Activated CD8-positive, alpha-beta T cell treated with anti-CD3 and anti-CD28 coated beads for 36 hours (primary cell): ENCODE measurements at places on chromosomes 5 and 9.

GRCh38 chr5:96439477-96440184 lies 6.6 kb upstream of the PCSK1 start:
- peak; percentile 8 for DNase-seq

GRCh38 chr9:83523684-83524083 lies 14.5 kb downstream of the FRMD3 start:
- no peak for DNase-seq

- no peak for DNase-seq
These were observed 818 bp upstream of the FREM1 start for GRCh38 chr9:14911046-14911445.

- no peak for DNase-seq
These were observed 14.5 kb downstream of the CXXC5 start for GRCh38 chr5:139662617-139663016.

DNA sequence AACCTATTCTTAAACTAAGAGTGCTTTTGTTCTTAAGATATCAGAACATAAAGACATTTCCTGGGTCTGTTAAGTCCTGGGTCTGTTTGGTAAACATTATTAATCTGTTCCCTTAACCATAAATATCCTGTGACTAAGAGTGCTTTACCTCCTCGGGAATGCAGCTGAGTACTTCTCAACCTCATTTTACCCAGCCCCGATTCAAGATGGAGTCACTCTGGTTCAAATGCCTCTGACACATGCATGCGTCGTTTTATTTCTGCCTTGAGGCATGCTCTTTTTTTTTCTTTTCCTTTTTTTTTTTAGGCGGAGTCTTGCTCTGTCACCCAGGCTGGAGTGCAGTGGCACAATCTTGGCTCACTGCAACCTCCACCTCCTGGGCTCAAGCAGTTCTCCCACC lies 39.8 kb upstream of the FBXL17 start:
- no peak for DNase-seq

GRCh38 chr5:172187118-172188032 lies 649 bp downstream of the STK10 start:
- DNase-seq: peak; percentile 85

DNA sequence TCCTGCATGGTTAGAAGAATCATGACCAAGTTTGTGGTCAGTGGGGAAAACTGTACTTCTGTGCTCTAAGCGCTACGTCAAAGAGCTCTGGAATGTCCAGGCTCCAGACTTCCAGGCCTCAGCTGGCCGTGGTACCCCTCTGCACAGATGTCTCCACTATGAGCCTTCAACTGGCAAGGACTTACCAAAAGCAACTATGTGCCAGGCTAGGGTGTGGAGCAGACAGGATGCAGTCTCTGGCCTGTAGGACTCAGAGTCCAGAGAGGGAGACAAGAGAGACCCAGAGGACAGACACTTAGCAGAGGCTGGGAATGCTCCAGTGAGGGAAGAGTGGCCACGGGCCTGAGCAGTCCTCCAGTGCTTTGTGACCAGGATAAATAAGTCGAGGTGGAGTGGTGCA lies 31.0 kb upstream of the TCF7 start:
- DNase-seq: no peak

GRCh38 chr5:113373426-113373825 lies 61.4 kb downstream of the TSSK1B start:
- DNase-seq: no peak

DNA sequence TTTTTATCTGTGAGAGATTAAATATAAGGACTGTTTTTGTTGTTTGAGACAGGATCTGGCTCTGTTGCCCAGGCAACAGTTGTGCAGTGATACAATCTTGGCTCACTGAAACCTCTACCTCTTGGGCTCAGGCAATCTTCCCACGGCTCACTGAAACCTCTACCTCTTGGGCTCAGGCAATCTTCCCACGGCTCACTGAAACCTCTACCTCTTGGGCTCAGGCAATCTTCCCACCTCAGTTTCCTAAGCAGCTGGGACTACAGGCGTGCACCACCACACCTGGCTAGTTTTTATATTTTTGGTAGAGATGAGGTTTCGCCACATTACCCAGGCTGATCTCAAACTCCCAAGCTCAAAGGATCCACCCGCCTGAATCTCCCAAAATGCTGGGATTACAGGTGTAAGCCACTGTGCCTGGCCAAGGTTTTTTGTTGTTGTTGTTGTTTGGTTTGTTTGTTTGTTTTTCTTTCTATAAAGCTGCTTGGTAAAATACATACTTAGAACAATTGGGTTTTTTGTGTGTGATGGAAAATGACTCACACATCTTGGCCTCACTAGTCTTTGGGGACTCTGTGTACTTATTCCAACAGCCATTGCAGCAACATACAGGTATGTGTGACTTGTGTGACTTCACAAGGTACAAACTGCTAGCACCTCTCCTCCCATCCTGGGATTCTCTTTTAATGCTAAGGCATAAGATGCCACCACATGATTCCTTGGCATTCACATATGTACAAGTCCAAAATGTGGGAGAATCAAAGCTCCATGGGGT lies 36.5 kb upstream of the RASA1 start:
- DNase-seq: peak; percentile 23

GRCh38 chr9:6827439-6828145 lies 69.8 kb downstream of the KDM4C start:
- peak; percentile 56 for DNase-seq

DNA sequence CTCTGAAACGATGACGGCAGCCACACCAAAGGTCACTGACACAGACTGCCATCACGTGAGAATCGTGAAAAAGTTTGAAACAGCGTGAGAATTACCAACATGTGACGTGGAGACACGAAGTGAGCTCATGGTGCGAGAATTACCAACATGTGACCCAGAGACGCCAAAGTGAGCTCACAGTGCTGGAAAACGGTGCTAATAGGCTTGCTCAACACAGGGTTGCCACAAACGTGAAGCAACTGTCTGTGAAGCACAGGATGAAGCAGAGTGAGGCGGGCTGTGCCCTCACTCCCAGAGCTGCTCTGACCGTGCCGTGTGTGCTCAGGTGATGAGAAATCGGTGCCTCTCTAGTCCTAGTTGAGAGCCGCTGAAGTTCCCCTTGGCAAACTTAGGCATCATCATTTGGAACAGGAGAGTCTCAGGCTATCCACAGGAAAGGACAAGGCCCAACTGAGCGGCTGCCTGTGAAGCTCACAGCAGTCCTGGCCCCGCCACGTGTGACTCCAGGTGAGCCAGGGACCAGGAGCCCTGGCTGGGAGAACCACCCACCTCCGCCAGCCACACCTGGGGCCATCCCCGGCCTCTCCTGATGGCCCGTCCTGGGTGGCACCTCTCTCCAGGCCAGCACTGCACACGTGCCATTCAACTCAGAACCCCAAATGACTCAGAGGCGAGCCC lies 29.8 kb upstream of the SLC6A3 start:
- no peak for DNase-seq

GRCh38 chr9:129164246-129164930 lies 13.7 kb downstream of the IER5L start:
- no peak for DNase-seq
